Inflammatory macrophage treated with lipopolysaccharide for 4 hours (primary cell): ENCODE measurements at places on chromosomes 2 and 18.

GRCh38 chr18:35378574-35378896, 1.4 kb upstream of the ZNF396 start:
- peak; percentile 51 for DNase-seq

DNA sequence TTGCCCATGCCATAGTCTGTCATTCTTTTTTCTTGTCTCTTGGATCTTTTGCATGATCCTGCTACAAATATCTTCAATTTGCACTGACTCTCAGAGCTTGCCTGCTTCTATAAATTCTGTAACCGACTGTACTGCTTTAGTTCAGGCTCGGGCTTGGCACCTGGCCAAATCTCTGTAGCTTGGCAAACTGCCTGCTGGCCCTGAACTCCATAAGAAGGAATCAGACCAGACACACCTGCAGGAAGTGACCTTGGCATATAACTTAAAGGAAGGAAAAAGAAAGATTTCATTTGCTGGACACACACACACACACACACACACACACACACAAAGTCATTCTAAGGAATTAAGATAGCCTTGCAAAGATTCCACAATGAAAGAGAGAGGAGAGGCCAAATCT, 291.2 kb upstream of the DDX18 start:
- no peak for DNase-seq

DNA sequence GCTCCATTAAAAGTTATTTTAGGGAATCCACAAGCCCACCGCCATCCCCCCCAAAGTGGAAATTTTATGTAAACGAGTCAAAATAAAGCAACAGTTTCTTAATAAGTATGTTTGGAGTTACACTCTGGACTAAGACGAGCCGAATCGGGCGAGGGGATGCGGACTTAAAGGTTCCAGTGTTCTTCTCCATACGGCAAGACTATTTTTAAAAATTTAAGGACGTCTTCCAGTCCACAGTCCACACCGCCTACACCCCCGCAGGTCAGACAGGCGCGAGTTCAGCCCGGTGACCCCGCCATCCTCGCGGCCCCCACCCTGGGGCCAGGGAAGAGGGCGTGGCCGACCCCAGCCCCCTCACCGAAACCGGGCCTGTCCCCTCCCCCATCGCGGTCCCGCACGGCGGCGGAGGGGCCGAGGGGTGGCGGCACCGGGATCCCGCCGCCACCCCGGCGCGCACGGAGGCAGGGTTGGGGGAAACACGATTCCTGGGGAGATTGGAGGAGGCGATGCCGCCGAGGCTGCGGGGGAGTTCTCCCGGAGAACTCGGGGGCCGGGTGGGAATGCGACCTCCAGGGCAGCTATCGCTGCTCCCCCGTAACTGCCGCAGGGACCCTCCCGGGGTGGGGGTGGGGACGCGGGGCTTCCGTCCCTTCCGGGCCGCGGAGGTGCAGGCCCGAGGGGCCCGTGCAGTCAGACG, 24.5 kb upstream of the SMAD7 start:
- DNase-seq = no peak

GRCh38 chr18:76913583-76913982, 91.2 kb downstream of the ZNF236 start:
- no peak for DNase-seq

DNA sequence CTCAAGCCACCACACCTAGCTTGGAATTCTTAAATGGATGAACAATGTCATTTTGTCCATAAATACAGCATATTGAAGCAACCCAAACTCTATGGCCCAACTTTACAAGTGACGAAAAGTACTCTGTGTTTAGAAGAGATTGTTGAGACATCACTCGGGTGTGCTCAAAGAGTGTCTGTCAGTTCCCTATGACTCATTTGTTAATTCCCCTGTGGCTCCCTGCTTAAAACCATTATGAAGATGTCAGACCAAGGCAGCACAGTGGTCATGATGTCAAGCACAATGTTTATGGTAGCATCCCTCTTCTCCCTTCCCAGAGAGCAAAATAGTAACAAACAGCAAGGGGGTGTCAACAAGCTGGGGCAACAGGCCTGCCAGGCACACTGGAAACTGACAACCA, 3.0 kb downstream of the LYG1 start:
- DNase-seq = peak; percentile 32

- DNase-seq = no peak
These were observed 301.6 kb upstream of the CDH20 start for GRCh38 chr18:61031626-61032025.

- DNase-seq = no peak
These were observed 35.8 kb downstream of the BCL2L11 start for GRCh38 chr2:111156529-111156928.

DNA sequence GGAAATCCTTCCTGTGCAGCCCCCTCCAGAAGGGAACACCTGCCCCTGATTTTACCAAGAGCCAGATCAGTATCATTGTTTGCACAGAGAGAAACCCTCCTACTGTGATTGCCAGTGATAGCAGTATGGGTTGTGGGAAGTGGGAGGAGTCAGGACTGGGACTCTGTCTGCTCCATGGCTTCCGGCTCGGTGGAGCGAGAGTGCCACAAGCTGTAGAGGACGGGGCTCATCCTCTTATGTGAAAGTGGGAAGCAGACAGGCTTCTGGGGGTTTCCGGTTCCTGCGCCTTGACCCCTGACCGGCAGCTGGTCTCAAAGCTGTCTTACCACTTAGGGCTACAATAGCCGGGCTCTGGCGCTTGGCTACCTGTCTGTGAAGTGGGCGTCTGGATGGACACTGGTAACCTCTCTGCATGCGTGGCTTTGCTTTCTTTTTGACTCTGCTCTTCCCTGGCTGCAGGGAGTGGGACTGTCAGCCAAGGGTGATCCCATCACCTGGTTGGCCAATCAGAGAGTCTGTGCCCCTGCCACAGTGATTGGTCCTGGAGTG, 79.7 kb downstream of the BCL2L11 start:
- no peak for DNase-seq

- DNase-seq = no peak
These were observed 58.3 kb downstream of the ETAA1 start for GRCh38 chr2:67455219-67456142.
